ENCODE measurements at places on chromosomes 3 and 15. TPM values are rescaled to one million over a fixed set of nuclear protein-coding genes. Genes with fewer than 3 reads are reported as not detected.

GRCh38 chr3:133157716-133158115 is 119.5 kb downstream of the TMEM108 start:
- H3K36me3 ChIP-seq, result no peaks in the 10 kb centered on the region
- H3K27ac ChIP-seq, result no peak overlapping the region
- no peaks in the 10 kb centered on the region for H3K4me1 ChIP-seq
- no peak for DNase-seq
- H3K4me3 ChIP-seq, result no peak overlapping the region

DNA sequence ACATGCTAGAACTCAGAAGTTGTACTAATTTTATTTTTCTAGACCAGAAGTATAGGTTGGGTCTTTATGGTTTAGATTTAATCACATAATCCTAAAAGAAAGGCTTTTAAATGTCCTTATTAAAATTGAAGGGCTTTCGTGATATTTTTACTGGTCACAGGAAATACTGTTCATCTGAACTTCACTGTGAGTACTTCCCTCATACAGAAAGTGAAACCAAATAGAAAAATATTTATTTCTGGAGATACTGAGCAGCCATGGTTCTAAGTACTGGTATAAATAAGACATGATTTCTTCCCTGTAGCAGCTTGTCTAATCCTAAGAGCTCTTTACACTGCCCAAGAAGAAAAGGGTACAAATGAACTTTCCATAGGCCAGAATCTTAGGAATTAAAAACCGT is 2.0 kb downstream of the SNRK start:
- peak overlapping the region; percentile 76 for H3K4me3 ChIP-seq
- no peaks in the 10 kb centered on the region for H3K27me3 ChIP-seq
- peaks cover 22% of the 10 kb centered on the region for H3K4me1 ChIP-seq
- peaks cover 10% of the 10 kb centered on the region for H3K36me3 ChIP-seq

DNA sequence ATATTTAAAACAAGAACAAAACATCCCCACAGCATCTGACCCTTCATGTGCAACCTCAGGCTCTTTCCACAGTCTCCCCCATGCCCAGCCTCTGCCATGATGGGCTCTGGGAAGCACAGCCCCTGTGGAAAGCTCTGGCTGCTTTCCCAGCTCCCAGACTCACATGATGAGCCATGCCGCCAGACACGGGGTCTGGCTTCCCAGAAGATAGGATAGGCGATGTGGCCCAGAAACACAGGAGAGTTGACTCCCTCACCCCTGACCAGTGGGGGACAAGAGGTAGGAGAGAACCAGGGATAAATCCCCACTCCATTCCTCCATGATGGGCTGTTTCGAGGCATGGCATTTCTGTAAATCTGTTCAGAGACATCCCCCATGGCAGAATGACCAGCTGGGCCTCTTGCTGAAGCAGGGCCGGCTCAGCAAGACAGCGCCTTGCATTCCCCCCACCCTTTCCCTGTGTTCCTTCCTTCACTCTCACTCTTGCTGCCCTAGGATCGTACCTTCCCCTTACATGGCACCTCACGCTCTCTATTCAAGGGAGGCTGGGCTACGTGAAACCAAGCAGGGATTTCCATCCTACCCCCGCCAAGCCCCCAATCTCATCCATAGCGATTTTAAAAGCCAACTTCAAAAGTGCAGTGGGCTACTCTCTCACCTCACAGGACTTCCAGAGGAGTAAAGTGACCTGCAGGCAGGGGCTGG is 192.4 kb downstream of the ABHD5 start:
- H3K27ac ChIP-seq, result no peak overlapping the region
- H3K36me3 ChIP-seq, result no peaks in the 10 kb centered on the region
- DNase-seq, result no peak
- H3K4me3 ChIP-seq, result no peak overlapping the region

- H3K27me3 ChIP-seq, result no peaks in the 10 kb centered on the region
- no peak for DNase-seq
- no peak overlapping the region for H3K4me3 ChIP-seq
- no peak overlapping the region for H3K27ac ChIP-seq
- no peaks in the 10 kb centered on the region for H3K36me3 ChIP-seq
- H3K4me1 ChIP-seq, result no peaks in the 10 kb centered on the region
Measured at GRCh38 chr3:78088006-78088405, 1048.1 kb downstream of the ROBO2 start.

- no peaks in the 10 kb centered on the region for H3K4me1 ChIP-seq
- no peak for DNase-seq
- no peaks in the 10 kb centered on the region for H3K27me3 ChIP-seq
- no peaks in the 10 kb centered on the region for H3K36me3 ChIP-seq
Measured at GRCh38 chr15:34644851-34645250, 61.4 kb upstream of the GOLGA8B start.

DNA sequence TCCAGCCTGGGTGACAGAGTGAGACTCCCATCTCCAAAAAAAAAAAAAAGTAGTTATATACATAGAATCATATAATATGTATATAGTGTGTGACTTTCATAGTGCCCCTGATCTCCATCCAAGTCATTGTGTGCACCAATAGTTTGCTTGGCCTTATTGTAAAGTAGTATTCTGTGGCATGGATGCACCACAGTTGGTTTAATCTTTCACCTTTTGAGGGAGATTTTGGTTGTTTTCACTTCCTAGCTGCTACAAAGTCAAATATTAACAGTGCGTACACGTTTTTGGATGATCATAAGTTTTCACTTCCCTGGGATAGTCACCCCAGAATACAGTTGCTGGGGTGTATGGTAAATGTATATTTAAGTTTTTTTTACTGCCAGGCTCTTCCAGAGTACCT is 162.8 kb downstream of the PTPRG start:
- H3K36me3 ChIP-seq, result no peaks in the 10 kb centered on the region
- H3K27ac ChIP-seq, result no peak overlapping the region
- no peak for DNase-seq
- H3K27me3 ChIP-seq, result no peaks in the 10 kb centered on the region
- H3K4me3 ChIP-seq, result no peak overlapping the region

DNA sequence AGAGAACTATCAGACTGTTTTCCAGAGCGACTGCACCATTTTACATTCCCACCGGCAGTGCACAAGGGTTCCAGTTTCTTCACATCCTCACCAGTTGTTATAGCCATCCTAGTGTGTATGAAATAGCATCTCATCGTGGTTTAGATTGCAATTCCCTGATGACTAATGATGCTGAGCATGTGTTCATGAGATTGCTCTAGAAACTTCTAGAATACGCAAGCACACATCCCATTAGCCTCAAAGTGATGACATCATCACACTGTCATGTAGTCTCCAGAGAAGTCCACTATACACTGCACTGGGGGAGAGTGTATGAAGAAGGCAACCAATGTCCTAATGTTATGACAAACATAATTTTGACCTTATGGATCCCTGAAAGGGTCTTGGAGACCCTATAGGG is 30.1 kb downstream of the FBLN2 start:
- H3K27ac ChIP-seq, result no peak overlapping the region
- H3K4me1 ChIP-seq, result peaks cover 57% of the 10 kb centered on the region
- H3K4me3 ChIP-seq, result no peak overlapping the region
- peaks cover 2% of the 10 kb centered on the region for H3K27me3 ChIP-seq
- no peak for DNase-seq

GRCh38 chr3:60953351-60953750 is 297.9 kb downstream of the FHIT start:
- no peaks in the 10 kb centered on the region for H3K27me3 ChIP-seq
- peaks cover 2% of the 10 kb centered on the region for H3K4me1 ChIP-seq
- DNase-seq, result peak; percentile 71
- peak overlapping the region; percentile 53 for H3K27ac ChIP-seq

DNA sequence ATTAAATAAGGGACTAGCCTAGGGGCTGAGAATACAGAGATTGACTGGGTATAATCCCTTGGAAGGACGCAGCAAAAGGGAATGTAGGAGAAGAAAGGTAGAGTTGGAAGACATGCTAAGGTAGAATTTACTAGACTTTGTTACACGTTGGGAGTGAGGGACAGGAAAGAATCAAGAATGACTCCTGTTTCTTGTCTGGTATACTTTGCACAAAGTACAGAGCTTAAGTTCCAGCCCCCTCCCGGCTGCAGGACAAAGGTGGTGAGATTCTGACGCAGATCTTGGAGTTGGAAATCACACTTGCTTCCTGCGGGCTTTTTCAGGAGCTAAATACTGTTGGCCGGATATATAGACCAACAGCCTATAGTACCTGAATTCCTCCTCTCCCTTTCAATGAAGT is 895 bp downstream of the HYKK start:
- peak overlapping the region; percentile 75 for H3K4me3 ChIP-seq
- peaks cover 10% of the 10 kb centered on the region for H3K4me1 ChIP-seq
- no peak overlapping the region for H3K27ac ChIP-seq

Gene LRRC28
- 15.8 TPM for total RNA-seq

Gene SOX2
- 0.22 TPM for total RNA-seq

Gene ATP1B3
- 25.8 TPM for total RNA-seq

Gene LPP
- 24.3 TPM for total RNA-seq

All from muscle of leg (tissue), 16 donors.